ENCODE measurements at places on chromosomes 2 and 18.

- DNase-seq, result no peak
These were observed 1.1 kb downstream of the ATAD2B start for GRCh38 chr2:23925702-23926289.

DNA sequence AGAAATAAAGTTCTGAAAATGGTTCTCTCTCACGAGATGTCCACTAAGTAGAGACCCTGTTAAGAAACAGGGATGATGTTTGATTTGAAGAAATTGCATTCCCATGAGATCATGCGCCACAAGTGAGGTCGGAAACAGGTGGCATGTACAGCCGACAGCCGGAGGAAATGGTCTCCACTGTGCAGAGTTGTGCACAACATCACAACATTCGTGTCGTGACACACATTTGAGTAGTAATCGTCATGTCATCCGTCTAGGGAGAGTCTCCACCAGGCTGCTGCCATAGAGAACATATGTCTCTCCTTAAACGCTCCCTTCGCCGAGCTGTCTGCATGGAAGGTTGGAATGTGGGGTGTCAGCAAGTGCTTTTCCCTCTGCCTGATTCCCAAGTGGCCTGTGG lies 84.7 kb downstream of the ASAP2 start:
- DNase-seq, result no peak

DNA sequence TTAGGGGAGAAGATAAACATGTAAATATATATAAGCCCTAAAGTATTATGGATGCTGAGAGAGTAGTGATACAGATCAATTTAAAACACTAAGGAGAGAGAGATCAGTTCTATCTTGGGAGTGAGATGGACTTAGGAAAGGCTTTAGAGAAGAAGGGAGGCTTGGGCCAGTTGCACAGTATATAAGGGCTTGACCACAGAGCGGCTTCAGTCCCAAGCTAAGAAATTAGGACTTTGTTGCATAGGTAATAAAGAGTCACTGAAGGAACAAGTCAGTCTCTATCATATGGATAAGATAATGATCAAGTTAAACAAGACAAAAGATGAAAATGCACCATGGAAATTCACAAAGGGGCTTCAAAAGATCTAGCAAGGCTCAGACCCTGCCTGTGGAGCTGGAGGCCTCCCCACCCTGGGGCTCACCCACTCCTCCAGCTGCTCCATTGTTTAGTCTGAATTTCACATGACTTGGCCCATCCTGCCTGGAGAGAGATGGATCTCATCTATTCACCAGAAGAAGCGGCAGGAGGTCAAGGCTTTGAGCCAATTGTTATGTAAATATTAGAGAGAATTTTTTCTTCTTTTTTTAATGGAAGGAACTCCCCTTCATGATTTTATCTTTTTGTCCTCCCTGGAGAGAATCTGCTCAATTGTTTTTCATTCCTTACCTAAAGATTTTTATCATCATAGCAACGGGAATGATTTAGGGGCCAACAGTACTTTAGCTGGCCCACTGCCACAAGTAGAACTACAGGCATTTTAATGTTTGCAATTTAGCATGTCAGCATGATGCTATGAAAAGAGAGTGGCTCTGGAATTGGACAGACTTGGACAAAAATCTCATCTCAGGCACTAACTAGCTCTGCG lies 44.0 kb downstream of the GYPC start:
- DNase-seq, result peak; percentile 45

GRCh38 chr2:198863655-198864054 lies 594.1 kb downstream of the SATB2 start:
- DNase-seq, result no peak

DNA sequence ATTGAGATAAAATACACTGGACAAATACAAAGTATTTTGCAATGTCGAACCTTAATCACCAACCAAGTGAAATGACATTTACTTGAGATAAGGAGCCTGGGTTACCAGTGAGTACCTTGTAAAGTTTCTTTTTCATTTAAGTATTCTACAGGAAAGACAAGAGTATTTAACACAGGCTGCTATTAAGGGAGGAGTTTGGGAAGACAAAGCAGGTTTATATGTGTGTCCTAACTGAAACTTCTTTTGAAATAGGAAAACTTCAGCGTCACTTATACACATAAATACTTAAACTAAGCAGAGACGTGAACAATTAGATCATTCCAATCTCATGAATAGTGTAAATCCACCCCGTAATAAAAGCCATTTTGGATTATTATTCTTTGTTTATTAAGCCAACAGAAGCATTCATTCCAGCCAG lies 126.7 kb upstream of the CYP26B1 start:
- no peak for DNase-seq

DNA sequence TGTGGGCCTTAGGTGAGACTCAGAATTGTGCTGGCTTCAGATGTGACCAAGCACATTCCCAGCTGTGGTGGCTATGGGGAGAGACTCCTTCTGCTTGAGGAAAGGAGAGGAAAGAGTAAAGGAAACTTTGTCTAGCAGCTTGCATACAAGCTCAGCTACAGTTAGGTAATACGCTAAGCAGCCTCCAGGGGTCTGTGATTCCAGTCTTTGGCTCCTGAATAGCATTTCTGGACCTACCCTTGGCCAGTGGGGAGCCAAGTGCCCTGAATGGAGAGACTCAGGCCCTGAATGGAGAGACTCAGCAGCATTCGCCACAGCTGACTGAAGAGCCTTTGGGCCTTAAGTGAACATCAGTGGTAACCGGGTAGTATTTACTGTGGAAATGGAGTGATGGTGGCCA lies 227.4 kb upstream of the CDH7 start:
- no peak for DNase-seq

DNA sequence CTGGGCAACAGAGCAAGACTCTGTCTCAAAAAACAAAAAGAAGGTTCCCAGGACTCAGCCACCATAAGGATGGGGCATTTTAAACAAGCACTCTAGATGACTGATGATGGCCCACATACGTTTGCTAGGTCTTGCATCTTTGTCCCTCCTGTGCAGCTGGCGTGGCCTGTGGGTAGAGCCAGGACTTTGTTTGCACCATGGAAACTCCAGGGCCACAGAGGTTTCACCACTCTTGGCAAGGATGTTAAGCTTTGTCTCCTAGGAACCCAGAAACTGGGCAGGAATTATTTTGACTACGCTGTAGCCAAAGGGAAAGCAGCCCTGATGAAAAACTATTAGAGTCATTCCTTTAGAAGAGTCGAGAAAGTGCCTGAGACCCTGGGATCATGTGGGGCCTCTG lies 75.3 kb upstream of the STPG4 start:
- no peak for DNase-seq

GRCh38 chr2:84876369-84876768 lies 4.5 kb downstream of the TRABD2A start:
- no peak for DNase-seq

GRCh38 chr2:182319556-182320505 lies 107.0 kb downstream of the PDE1A start:
- DNase-seq, result no peak

DNA sequence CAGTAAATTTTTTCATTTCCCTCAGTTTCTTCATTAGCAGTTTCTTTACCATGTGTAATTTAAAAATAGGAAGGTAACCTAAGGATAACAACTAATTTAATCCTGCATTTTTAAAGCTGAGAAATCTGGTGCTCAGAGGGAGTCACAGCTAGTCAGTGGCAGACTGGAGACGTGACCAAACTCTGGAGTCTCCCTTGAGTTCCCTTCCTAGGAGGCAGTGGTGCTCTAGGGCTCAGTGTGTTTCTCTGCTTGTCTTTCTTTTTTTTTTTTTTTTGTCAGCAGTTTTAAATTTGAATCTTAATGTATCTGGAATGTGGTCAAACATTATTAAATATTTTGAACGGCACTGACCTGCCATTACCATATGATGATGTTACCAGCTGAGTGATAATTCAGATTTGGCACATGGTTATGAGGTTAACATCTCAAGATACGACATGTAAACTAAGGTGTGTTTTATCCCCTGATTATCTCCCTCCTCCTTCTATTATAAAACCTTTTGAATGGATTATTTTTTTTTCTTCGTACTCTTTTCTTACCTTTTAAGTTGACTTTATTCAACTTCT lies 226.2 kb downstream of the GALNT13 start:
- no peak for DNase-seq

- DNase-seq, result no peak
These were observed 28.7 kb downstream of the KIF1A start for GRCh38 chr2:240791221-240791800.

- DNase-seq, result no peak
These were observed 3.7 kb upstream of the DNER start for GRCh38 chr2:229718057-229718456.

GRCh38 chr2:41169744-41170143 lies 717.9 kb upstream of the SLC8A1 start:
- no peak for DNase-seq

DNA sequence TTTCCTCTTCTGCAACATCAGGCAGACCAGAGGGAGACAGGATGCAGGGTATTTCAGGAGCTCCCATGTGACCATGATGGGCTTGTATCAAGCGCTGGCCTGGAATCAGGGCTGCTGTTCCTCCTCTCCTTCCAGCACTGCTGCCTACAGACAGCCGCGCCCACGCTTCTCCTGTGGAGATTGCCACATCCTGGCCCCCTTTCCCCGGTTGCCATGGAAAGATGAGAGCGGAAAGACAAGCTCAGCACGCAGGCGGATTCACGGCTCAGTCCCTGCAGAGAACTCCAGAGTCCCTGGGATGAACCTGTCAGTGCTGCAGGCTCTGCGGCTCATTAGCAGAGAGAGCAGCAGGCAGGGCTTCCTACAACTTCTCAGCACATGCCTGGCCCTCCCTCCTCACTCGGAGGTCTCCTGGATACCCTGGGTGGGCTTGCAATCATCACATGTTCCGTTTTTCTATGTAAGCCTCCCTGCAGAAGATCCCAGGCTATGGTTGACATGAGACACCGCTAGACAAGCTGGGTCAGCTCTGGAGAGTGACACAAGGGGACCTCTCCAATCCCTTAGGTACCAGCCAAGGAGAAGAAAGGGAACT lies 497.8 kb upstream of the MYT1L start:
- DNase-seq, result peak; percentile 52

GRCh38 chr18:62609764-62610163 lies 86.9 kb downstream of the ZCCHC2 start:
- no peak for DNase-seq

DNA sequence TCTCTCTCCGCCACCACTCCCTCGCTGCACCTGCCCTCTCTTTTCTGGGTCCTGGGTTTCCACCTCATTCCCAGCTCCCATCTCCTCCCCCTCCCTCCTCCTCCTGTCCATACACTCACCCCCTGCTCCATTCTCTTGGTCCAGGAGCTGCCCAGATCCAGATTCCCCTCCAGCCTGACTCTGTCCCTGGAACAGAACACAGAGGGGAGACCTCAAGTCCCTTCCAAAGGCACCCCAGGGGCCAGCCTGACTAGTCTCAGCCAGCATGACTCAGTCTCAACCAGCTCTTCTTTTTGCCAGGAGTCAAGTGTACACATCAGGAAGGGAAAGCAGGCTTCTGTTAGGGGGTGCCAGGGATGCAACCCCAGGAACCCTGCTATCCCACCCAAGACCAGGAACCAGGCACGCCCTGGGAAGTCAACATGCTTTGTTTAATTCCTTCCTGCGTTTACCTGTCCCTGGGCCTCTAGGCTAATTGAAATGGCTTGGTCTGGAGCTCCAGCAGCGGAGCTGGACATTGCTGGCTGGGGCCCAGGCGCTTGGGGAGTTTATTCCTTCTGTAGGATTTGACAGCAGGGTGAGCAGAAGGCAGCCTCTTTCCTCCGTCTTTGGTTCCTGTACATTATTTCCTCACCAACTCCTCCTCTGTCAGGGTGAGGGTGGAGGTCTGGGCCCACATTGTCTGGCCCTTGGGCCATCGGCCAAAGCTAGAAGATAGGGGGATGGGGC lies 28.4 kb upstream of the SELENOI start:
- no peak for DNase-seq

GRCh38 chr2:136441979-136442714 lies 323.2 kb upstream of the THSD7B start:
- no peak for DNase-seq

DNA sequence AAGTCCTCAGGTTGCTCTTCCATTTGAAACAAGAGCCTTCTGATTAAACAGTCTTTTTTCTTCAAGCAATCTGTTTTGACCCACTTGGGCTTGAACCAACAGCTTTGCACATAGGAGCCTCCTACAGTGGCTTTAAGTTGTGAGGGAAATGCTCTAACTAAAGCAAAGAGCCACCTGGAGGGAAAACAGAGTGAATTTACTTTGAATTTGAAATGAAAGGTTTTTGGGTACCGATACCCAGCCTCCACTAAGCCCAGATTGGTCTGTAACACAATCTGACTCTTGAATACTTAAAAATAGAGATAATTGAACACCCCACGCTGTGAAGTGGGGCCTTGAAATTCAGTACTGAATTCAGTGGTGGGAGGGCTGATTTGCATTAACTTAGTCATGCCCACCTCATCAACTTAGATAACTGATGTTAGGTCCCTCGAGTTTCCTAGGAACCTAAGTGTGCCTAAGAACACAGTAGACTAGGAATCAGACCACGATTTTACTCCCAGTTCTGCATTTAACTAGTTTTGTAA lies 56.3 kb upstream of the ACVR1C start:
- no peak for DNase-seq

DNA sequence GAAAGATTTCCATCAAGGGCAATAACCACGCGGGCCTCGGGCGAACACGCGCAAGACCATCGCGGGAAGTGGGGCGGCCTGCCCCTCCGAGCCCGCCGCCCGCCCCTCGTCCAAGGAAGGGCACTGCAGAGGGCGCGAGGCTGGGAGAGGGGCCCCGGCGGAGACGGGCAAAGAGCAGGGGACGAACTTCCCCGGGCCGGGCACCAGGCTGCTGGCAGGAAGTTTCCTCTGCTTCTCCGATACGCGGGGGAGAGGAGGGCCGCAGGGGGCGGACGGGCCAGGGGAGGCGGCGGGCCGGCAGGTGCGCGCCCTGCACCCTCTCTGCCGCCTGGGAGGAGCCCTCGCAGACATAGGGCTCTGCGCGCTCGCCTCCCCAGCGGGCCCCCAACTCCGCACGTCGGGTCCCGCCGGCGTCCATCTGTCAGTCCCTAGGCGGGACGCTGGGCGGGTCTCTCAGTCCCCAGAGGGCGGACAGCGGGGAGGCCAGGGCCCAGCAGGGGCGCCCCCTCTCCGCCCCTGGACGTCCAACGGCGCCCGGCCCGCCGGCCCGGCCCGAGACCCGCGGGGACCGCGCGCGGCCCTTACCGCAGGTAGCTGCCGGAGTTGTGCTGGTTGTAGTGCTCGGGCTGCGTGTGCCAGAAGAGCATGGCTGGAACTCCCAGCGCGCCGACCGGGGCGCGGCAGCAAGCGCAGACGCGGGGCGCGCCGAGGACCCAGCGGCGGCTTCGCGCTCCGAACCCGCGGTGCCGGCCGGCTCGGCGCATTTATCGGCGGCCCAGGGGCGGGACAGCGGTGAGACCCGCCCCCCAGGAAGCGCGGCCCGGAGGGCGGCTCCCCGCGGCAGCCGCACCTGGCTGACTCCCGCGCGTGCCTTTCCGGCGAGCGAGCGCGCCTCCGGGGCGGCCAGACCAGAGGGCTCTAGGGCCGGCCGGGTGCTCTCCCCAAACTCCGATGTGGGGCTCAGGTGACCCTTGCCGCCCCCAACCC lies at the start of gene TFCP2L1:
Gene TFCP2L1, minus strand, starts transcription at position 740 of the 987 bp plus-strand sequence. Its CDS starts 93 bp downstream, at position 647.
- no peak for DNase-seq

All from renal pelvis (tissue), 12 donors.